ENCODE measurements at places on chromosomes 7 and 10. TPM values are rescaled to one million over a fixed set of nuclear protein-coding genes. Genes with fewer than 3 reads are reported as not detected.
A peak's percentile ranks its signal among the peaks of the same experiment; 100 is the strongest.

DNA sequence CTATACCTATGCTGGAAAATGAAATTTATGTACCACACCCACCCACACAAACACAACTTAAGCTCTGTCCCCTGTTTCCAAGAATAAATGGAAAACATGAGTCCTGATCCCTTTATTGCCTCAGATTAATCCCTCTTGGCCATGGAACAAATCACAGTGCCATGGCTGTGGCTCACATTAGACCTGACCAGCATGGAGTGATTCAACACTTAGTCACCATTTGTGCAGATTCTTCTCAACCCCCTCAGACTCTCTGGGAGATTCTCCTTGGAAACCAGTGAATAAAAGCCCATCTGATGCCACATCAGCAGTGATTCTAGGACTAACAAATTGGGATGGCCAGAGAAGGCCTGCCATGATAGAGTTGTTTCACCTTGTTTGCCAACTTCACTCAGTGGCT lies 204.4 kb upstream of the TMEM72 start:
- DNase-seq, result no peak

- DNase-seq, result no peak
Measured at GRCh38 chr7:141949451-141949850, 2.7 kb upstream of the CLEC5A start.

GRCh38 chr7:115471891-115472290 lies 550.0 kb downstream of the MDFIC start:
- DNase-seq, result no peak

DNA sequence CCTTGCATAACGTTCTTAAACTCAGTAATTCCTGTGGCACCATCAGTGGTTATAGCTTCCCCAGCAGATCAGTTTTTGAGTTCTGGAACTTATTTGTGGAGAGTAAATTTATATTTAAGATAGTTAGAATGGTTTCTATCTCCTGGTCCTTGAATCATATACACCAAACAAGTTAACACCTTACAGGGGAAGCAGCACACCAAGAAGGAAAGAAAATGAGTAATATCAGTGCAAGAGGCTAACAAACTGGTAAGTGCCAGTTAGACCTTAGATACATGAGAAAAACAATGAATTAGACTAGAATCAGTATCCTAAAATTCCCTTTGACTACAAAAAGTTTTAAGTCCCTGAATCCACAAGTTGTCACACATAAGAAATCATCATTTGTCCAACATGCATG lies 54.2 kb downstream of the ABI1 start:
- DNase-seq, result no peak

DNA sequence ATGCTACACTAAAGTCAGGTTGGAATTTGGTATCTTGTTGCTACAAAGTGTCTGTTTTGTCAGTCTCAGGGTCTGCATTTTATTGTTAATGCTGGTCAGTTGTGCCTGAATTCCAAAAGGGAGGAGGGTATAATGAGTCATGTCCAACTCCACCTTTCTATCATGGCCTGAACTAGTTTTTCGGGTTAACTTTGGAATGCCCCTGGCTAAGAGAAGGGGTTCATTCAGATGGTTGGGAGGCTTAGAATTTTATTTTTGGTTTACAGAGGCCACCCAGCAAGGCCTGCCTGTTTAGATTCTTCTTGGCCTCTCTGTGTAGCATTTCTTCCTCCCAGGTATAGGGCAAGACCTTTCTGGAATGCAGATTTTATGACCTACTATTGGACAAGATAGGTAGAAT lies 93.2 kb downstream of the SKIDA1 start:
- no peak for DNase-seq

GRCh38 chr7:118057404-118057803 lies 126.6 kb upstream of the LSM8 start:
- no peak for DNase-seq

- DNase-seq, result no peak
Measured at GRCh38 chr10:35420827-35421552, 84.7 kb downstream of the CCNY start.

GRCh38 chr10:15369256-15370211 lies 1.6 kb downstream of the FAM171A1 start:
- no peak for DNase-seq

GRCh38 chr7:7790041-7790741 lies 71.8 kb upstream of the RPA3 start:
- no peak for DNase-seq

GRCh38 chr10:113958631-113959382 lies 84.9 kb upstream of the ADRB1 start:
- DNase-seq, result no peak

GRCh38 chr7:22375359-22376048 lies 18.6 kb upstream of the RAPGEF5 start:
- no peak for DNase-seq

- DNase-seq, result no peak
Measured at GRCh38 chr10:86931872-86932271, 25.5 kb downstream of the MMRN2 start.

- DNase-seq, result no peak
Measured at GRCh38 chr7:132943645-132944044, 138.2 kb downstream of the CHCHD3 start.

DNA sequence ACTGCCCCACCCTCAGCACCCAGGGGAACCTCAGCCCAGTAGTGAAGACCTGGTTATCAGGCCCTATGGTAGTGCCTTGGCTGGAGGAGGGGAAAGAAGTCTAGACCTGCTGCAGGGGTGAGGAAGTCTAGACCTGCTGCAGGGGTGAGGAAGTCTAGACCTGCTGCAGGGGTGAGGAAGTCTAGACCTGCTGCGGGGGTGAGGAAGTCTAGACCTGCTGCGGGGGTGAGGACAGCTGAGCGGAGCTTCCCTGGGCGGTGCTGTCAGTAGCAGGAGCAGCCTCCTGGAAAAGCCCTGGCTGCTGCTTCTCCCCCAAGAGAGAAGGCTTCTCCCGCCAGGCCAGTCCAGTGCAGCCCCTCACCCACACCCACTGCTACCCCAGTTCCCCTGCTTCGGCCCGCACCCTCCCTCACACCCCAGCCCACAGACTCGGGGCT lies 6.3 kb downstream of the NOS3 start:
- no peak for DNase-seq

DNA sequence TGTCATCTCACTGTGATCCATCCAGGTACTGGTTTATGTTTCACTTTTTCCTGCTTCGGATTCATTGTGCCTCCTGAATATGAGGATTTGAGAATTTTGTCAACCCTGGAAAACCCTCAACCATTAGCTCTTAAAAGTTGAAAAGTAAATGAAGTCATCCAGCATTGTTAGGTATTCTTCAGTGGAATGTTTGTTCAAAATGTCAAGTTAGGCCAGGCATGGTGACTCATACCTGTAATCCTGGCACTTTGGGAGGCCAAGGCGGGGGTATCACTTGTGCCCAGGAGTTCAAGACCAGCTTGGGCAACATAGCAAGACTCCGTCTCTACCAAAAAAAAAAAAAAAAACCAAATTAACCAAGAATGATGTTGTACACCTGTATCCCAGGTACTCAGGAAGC lies 222.1 kb downstream of the NSUN6 start:
- no peak for DNase-seq

- peak; percentile 80 for DNase-seq
Measured at GRCh38 chr10:1043532-1043995, 5.4 kb downstream of the IDI1 start.

GRCh38 chr7:84482476-84482875 lies 287.9 kb upstream of the SEMA3A start:
- no peak for DNase-seq

- DNase-seq, result no peak
Measured at GRCh38 chr10:105284476-105285215, 643.6 kb downstream of the SORCS3 start.

- no peak for DNase-seq
Measured at GRCh38 chr10:14412624-14413023, 81.9 kb upstream of the FRMD4A start.

DNA sequence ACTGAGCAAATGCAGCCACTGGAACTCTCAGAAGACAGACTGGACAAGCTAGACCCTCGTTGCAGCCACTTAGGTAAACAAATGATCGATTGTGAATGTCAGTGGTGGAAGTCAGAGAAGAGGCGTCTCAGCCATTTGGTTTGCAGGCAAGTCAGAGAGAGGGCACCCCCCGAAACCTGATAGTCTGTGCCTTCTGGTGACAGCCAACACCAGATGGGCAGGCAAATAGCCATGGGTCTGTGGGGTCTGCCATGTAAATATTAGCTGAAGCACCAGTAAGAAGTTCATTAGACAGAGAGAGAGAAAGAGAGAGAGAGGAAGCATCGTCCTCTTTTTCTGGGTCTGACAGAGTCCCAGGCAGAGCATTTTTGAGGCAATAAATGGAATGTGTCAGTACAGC lies 5.4 kb downstream of the PPP1R17 start:
- no peak for DNase-seq

DNA sequence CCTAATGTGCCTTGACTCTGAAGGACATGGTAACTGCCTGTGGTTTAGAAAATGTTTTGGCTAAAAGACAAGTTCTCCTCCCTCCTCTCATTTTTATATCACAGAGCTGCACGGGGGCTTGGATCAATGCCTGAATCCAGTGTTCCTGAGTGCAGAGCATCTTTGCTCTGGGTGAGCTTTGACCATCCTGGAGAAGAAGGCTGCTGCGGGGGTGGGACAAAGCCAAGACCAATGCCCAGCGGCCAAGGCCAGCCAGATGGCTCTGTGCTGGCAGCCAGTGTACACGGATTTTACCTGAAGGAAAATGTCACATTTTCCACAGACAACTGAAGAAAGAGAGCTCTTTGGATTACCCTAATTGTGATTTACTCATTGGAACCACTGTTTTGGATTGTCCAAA lies 102.0 kb upstream of the TARP start:
- no peak for DNase-seq

GRCh38 chr7:26777385-26777784 lies 87.0 kb downstream of the SKAP2 start:
- no peak for DNase-seq

DNA sequence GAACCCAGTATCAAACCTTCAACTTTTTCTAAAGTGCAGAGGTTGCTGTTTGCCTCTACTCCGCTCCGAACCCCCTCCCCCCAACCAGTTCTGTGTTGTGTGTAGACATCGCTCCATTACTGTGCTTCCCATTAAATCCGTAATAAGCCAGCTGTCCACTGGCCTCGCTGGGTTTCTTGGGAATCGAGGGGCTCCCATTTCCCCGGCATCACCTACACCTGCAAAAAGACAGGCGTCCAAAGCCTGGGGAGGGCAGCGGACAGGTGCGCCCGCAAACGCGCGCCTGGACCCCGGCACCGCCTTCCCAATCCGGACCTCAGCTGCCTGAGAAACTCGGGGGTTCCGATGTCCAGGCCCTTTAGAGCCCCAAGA lies 631 bp downstream of the RTKN2 start:
- DNase-seq, result peak; percentile 40

DNA sequence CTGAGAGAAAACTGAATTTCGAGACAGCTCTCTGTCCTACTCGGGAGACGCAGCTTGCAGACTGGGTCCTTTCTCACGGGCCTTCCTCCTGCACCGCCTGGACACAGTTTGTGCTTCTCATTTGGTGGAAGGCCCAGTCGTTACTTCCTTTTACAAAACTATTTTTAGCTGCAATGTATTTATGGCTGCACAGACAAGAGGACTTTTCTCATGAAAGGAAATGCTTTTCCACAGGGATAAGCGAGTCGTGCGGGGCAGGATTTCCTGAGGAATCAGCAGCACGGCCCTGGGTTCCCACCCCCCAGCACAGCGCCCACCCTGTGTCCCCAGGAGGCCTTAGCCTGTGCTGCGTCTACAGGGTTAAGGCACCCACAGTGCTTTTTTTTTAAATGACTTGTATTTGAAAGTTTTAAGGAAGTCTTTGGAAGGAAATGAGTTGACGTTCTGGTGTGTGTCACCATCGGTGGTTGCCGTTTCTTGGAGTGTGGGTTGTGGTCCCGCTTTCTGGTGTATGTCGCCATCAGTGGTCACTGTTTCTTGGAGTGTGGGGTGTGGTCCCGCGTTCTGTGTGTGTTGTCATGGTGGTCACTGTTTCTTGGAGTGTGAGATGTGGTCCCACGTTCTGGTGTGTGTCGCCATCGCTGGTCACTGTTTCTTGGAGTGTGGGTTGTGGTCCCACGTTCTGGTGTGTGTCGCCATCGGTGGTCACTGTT lies 50.9 kb downstream of the INPP5A start:
- DNase-seq, result no peak

DNA sequence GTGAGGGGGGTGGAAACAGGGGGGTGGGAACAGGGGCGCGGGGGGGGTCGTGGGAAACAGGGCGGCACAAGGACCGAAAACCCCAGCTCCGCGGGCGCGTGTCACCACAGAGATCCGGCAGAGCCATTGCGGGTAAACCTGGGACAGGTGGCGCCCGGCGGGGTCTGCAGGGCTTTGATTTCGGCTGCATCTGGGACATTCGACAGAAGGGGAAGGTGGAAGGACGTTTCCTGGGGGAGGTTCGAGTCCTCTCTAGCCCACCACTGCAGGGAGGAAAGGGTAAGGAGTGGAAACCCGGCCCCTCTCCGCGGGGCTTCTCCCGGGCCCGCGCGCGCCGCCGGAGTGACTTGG lies 7.5 kb downstream of the NKX2-3 start:
- DNase-seq, result no peak

DNA sequence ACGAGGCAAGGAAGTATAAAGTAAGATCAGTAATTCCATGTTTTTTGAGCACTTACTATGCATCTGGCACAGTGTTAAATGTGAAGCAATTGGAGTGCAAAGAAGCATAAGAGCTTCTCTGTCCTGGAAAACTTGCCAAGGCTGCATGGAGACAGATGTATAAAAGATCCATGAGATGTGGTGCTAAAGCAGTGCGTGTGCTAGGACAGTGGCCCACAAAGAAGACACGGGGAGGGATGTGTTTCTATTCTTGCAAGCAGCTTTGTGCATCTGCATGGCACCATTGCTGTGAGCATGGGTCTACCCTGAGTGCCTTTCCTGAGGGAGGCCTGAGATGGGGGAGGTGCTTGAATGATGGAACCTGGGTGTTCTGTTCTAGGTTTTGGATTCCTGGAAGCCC lies 5.1 kb upstream of the CDHR3 start:
- no peak for DNase-seq

STEAP4 gene
- total RNA-seq, result not detected

CPA4 gene
- not detected for total RNA-seq

SHTN1 gene
- total RNA-seq, result not detected

SUN3 gene
- total RNA-seq, result 2.7 TPM

C10orf62 gene
- not detected for total RNA-seq

ZNF425 gene
- 1.1 TPM for total RNA-seq

MTG1 gene
- total RNA-seq, result 101 TPM

ZCCHC24 gene
- total RNA-seq, result 2.2 TPM

NRP1 gene
- not detected for total RNA-seq

EFCAB10 gene
- total RNA-seq, result not detected
